Left lung (tissue), 14 donors: ENCODE measurements at places on chromosomes 11 and 22. TPM values are rescaled to one million over a fixed set of nuclear protein-coding genes. Genes with fewer than 3 reads are reported as not detected.

DNA sequence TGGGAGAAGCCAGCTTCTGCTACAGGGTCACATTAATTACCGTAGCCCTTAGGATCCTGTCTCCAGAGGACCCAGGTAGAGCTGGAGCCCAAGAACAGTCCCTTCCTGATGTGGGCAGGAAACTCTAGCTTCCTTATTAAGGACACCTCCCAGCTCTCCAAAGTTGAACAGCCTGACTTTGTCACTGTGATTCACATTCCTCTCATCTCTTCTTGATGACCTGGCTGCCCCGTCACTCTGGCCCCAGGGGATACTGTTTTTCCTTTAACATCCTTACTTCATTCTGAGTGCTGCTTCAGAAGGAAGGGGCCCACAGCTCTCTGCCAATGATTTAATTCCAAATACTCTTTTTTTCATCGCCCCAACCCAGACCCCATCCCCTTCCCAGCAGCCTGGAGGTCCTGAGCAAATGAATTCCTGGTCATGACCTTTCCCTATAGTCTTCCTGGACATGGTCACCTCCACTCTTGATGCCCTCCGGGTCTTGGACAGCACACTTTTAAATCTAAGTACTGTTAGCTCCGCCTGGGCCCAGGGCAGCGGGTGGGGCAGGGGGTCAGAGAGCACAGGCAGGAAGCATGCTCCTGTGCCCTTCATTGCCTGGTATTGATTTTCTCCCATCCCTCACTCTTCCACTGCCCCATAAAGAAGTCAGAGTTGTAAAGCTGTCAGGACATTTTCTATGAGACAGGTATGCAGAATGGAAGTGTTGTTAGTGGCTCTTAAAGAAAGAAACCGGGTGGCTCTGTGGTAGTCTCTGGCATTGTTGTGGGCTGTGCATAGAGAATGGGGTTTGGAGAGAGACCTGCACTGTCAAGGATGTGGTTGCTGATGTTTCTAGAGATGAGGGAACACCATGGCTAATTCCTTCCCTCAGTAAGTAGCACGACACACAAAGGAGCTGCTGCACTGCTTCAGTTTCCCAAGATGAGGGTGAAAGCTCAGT lies 22.3 kb upstream of the SPON1 start:
- no peak for DNase-seq

DNA sequence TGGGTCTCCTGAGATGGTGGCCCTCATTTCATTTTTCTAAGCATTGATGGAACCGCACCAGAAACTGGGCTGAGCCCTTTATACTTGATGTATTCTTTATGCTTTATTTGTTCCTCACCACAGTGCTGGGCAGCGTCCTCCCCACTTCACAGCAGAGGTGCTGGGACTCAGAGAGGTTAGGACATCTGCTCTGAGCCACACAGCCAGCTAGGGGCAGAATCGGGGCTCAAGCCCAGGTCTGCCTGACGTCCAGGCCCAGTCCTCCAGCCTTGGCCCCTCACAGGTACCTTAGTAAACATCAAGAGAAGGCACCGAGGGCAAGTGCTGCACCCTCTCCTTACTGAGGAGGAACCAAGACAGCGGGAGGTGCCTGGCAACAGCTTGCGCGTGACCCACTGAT lies 20.2 kb upstream of the SHISAL1 start:
- no peak for DNase-seq

Gene TMA7B
- polyA plus RNA-seq, result 0.17 TPM

DNA sequence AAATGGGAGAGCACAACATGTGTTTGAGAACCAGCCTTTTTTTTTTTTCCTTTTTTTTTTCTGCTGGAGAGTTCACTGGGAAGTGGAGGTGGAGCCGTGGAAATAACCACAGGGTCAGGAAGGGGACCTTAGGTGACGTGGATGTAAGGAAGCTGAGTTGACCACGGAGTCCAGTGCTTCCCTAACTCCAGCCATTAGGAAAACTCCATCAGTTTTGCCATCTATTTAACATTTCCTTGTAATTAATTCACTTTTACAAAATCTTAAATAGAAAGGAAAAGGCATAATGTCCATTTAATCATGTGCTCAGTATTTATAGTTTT lies 2.0 kb upstream of the CDK2AP2 start:
- no peak for DNase-seq

DNA sequence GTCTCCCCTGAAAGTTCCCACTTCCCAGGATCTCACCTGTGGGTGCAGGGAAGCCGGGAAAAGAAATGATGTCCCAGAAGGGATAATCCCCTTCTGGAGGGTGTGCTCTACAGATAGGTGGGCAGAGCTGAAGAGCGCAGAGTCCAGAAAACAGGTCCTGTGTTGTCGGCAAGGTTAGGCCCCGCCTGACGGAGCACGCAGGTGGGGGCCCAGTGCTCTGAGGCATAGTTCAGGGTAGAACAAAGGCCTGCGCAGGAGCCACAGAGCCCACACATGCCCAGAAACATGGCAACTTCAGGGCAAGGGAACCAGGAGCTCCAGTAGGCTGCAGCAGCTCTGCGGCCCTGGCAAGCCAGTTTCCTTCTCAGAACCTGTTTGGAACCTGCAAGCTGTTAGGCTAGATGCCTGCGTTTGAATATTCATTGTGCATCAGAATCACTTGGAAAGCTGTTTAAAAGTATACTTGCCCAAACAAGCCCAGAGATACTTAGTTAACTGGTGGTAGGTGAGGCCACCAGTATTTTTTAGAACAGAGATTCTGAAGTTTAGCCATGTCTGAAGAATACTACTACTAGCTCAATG lies 386.6 kb downstream of the BUD13 start:
- no peak for DNase-seq

DNA sequence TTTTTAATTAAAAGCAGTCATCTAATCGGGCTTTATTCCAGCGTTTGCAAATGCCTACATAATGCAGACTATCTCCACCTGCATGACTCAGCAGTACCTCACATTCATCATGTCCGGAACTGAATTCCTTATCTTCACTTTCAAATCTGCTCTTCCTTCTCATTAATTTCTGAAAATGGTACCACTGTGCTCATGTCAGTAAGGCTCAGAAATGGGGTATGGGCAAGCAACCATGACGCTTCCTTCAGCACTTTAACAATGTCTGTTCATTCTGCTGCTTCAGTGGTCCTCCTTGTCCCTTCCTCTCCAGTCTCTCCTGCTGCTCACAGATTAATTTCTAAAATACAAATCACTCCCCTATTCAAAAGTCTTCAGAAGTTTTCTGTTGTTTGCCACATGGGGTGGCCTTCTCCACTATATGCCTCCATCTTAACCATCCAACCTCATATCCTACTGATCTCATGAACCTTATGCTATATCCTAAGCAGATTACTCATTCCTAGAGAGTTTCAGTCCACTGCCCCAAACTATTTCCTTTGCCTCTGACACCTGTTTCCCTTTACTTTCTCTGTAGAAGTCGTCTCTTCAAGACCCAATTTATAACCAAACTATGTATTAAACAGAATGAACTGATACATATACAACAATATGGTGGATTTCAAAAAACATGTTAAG lies 7.0 kb downstream of the GTF2H1 start:
- DNase-seq, result no peak
